ENCODE measurements at places on chromosomes 16 and 17.
A peak's percentile ranks its signal among the peaks of the same experiment; 100 is the strongest.

GRCh38 chr16:84842516-84843148 is 22.8 kb downstream of the CRISPLD2 start:
- DNase-seq = no peak

DNA sequence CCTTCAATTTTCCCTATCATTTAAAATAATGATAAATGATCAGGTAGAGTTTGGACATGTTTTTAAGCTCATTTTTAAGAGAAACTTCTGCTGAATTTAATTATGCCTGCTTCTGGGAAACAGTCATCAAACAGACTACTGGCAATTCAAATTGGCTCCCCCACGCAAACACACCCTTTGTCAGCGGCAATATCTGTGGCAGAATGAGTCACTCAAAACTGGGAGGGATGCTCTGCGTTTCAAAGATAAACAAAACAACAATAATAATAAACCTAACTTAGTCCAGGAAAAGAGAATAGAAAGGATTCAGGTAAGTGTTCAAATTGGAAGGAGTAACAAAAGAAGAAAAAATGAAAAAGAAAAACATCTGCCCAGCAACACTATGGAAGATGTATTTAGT is 108.1 kb upstream of the ERCC4 start:
- no peak for DNase-seq

GRCh38 chr17:80924807-80925610 is 66.6 kb upstream of the CHMP6 start:
- no peak for DNase-seq

DNA sequence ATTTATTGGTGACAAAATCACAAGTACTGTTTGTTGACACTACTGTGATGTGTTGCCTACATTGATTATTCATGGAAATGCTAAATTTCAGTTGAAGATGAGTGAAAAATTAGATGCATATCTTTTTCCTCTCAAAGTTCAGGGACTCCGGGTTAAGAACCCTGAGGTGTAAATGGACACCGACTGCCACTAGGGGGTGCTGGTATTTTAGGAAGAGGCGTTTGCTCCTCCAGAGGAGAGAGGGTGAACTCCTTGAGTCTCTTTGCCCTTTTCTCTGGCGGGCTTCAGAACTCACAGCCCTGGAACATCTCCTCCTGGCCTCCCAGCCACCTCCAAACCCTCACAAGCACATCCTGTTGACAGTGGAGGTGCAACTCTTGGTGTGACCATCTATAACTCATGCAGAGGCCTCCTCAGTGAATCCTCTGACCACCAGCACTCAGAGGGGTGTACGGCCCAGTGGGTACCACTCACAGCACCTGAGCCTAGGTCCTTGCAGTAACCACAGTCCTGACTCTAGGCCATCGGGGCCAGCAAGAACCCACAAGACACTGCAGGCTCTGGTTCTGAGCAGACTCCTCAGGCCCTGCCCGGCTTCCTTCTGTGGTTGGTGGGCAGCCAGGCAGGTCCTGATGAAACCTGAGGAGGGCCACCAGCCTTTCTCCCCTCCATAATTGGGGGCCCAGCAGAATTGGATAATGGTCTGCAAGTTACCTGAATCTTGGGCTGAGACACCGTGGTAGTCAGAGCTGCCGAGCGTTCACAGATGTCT is 26.2 kb upstream of the PIK3R5 start:
- DNase-seq = peak; percentile 63

- no peak for DNase-seq
Measured at GRCh38 chr16:58661199-58661830, 23.3 kb downstream of the SLC38A7 start.

DNA sequence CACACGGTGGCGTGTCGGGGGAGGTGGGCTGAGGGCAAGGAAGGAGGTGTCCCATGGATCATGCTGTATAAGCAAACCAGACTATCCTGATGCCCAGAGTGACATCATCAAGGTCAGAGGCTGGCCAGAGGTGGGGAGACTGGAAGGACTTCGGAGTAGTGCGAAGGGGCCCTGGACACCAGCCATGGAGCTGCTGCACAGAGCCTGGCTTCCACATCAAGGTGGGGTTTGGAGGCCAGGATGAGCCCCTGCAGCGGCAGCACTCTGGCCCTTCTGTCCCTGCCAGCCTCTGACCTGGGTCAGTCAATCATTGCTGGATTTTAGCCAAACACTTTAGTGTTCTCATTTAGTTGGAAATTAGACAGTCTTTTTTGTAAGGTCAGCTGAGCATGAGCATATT is 34.8 kb downstream of the MED13 start:
- no peak for DNase-seq

DNA sequence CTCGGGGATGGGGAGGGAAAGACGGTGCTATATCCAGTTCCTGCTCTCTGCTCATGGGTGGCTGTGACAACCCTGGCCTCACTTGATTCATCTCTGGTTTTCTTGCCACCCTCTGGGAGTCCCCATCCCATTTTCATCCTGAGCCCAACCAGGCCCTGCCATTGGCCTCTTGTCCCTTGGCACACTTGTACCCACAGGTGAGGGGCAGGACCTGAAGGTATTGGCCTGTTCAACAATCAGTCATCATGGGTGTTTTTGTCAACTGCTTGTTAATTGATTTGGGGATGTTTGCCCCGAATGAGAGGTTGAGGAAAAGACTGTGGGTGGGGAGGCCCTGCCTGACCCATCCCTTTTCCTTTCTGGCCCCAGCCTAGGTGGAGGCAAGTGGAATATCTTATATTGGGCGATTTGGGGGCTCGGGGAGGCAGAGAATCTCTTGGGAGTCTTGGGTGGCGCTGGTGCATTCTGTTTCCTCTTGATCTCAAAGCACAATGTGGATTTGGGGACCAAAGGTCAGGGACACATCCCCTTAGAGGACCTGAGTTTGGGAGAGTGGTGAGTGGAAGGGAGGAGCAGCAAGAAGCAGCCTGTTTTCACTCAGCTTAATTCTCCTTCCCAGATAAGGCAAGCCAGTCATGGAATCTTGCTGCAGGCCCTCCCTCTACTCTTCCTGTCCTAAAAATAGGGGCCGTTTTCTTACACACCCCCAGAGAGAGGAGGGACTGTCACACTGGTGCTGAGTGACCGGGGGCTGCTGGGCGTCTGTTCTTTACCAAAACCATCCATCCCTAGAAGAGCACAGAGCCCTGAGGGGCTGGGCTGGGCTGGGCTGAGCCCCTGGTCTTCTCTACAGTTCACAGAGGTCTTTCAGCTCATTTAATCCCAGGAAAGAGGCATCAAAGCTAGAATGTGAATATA is 4.8 kb upstream of the LASP1NB start:
- DNase-seq = no peak

- DNase-seq = no peak
Measured at GRCh38 chr16:88019821-88020515, 68.7 kb downstream of the BANP start.

- no peak for DNase-seq
Measured at GRCh38 chr17:7363311-7363710, 8.4 kb downstream of the TMEM95 start.

DNA sequence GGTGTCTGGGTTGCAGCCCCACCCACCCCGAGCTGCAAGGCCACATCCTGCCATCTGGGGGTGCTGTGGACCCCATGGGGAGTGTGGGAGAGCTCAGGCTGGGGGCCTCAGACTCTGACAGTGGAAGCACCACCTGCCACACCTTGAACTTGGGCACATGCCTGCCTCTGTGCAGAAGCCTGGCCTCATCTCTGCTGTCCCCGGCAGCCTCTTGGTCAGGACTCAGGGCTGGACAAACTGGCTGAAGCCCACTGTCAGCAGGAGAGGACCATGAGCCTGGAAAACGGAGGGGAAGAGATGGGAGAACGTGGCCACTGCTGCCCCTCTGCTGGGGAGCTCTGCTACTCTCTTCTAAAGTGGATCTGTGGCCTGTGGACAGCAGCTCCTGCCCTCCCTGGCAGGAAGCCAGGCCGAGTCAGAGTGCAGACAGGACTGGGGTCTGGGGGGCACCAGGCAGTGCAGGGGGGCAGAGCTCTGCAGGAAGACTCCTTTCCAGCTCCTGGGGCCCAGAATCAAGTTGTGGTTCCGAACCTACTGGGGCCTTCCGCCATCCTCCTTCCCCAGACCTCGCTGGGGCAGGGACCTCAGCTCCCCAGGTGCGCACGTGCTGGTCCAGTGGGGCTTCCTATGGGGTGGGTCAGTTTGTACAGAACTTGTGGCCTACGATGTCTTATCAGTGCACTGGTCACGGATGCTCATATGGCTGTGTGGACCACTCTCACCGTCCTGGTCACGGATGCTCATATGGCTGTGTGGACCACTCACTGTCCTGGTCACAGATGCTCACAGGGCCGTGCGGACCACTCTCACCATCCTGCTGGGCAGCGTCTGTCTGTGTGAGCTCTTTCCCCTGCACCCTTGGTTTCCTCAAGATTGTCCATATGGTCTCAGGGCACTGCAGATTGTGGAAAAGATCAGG is 207.7 kb downstream of the LAT start:
- DNase-seq = no peak

- DNase-seq = no peak
Measured at GRCh38 chr17:72915625-72916081, 176.8 kb downstream of the SLC39A11 start.

DNA sequence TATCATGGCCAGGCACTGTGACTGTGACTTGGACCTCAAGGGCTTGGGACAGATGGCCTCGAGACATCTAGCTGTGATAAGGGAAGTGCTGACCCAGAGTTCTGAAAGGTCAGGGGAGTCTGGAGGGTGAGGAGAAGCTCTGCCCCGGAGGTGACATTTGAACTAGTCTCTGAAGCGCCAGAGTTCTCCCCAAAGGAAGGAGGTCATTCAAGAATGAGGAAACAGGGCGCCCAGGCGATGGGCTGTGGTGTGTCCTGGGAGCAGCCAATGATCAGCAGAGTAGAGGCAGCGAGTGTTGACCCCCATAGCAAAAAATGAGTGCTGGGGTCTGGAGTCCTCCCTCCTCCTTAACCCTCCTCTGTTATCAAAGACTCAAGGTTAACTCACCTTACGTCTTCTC is 4.9 kb downstream of the STARD3 start:
- DNase-seq = no peak

GRCh38 chr17:33127706-33128105 is 136.1 kb downstream of the SPACA3 start:
- no peak for DNase-seq

DNA sequence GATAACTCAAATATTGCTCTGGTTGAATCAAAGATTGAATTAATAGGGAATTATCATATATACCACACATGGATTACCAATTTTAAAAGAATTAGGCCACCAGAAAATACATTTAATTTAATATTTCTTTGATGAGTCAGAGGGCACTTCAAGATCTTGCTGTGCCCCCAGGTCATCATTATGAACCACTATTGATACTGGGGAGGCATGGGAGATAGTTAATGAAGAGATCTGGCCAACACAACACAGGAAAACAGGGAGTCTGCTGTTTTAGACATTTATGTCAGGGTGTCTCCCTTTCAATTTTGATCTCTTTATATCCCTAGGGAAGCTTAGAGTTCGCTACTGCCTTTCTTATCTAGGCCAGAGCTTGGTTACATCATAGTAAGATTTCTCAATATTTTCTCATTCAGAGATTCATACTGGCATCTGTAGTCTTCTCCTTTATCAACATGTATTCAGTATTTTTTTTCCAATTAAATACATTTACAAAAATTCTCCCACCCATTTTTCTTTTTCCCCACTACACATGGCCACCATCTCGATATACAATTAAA is 158.3 kb upstream of the ZFHX3 start:
- no peak for DNase-seq

DNA sequence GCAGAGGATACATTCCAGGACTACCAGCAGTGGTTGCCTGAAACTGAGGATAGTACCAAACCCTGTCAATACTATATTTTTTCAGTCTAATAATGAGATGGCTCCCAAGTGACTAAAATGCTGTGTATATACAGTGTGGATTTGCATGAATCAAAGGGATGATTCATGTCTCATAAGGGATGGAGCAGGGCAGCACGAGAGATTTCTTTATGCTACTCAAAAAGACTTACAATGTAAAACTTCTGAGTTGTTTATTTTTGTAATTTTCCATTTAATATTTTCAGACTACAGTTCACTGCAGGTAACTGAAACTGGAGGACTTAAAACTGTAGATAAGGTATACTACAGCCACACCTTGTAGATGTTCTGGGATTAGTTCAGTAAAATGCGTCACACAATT is 674.7 kb upstream of the SALL1 start:
- no peak for DNase-seq

GRCh38 chr16:31382485-31383161 is 10.5 kb upstream of the ITGAD start:
- peak; percentile 28 for DNase-seq

DNA sequence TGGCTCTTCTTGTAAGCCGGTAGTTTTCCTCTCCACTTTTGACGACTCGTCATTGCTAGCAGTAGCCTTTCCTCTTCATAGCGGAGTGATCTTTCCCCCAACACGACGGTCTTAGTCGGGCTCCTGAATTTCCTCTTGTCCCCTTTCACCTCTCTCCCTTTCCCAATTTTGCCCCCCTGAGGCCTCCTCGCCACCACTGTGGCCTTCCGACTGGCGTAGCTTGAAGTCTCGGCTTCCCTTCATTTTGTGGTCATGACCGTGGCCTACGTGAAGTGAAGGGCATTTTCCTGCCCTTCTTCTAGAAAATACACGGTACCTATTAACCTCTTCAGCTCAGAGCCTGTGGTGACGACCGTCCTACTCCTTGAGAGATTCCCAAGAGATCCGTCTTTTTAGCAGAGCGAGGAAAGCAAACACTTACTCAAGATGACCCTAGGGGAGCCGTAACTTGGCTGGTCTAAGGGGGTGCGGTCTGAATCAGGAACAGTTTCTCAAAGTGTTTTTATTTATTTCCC is 787 bp downstream of the PRKAR1A start:
- no peak for DNase-seq

- no peak for DNase-seq
Measured at GRCh38 chr17:13157656-13158055, 139.8 kb upstream of the ELAC2 start.

- DNase-seq = no peak
Measured at GRCh38 chr17:69593716-69594115, 179.2 kb downstream of the MAP2K6 start.

- no peak for DNase-seq
Measured at GRCh38 chr16:77459534-77460254, 24.9 kb upstream of the ADAMTS18 start.

- DNase-seq = no peak
Measured at GRCh38 chr17:71922439-71922838, 198.4 kb upstream of the SOX9 start.

DNA sequence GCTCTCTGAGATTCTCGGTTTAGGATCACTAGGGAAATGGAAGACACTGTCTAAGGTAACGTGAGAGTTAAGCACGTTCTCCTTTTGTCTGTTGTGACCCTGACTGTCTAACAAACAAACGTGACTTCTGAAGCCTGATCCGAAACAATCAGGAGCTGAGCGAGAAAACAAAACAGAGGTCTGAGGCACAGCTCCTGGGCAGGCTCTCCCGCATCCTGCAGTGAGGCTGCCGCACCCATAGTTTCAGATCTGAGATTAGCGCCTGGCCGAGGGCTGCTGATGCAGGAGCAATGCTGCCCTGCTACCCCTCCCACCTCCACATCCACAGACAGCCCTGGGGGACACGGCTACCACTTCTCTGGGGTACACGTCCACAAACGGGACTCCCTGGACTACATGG is 46.7 kb downstream of the RNF157 start:
- DNase-seq = no peak

- DNase-seq = no peak
Measured at GRCh38 chr17:30761060-30761459, 63.4 kb downstream of the CRLF3 start.

Measured in stimulated activated CD4-positive, alpha-beta T cell treated with anti-CD3 and anti-CD28 coated beads, TNF-alpha, amount 100 ng/mL, for 24 hours (primary cell).